NB4 (cell line): ENCODE measurements at places on chromosomes 6 and 20.

GRCh38 chr20:21224217-21224616, 78.9 kb upstream of the XRN2 start:
- DNase-seq = no peak

GRCh38 chr20:52340036-52340634, 148.6 kb upstream of the ZFP64 start:
- peak; percentile 13 for DNase-seq

DNA sequence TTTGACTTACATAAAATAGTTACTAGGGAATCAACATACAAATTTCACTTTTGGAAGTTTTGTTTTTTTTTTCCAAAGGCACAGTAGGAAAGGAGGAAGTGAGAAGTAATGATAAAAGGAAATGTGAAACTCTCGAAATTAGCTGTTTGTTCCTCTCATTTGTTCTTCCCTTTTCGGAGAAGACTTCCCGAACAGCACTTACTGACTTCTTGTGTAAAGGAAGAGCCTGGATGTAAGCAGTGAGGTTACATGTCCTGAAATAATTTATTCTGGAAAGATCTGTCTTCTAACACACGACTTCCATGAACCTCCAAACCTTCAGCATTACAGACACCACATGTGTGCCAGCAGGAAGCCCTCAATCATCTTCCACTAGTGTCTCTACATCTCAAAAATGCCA, 59.1 kb downstream of the KIF16B start:
- no peak for DNase-seq

- DNase-seq = no peak
Measured at GRCh38 chr6:151850479-151851003, 43.1 kb downstream of the ESR1 start.
